ENCODE measurements at places on chromosomes 4 and X.

GRCh38 chr4:73856518-73856917 is 3.4 kb downstream of the PF4V1 start:
- no peak for DNase-seq

DNA sequence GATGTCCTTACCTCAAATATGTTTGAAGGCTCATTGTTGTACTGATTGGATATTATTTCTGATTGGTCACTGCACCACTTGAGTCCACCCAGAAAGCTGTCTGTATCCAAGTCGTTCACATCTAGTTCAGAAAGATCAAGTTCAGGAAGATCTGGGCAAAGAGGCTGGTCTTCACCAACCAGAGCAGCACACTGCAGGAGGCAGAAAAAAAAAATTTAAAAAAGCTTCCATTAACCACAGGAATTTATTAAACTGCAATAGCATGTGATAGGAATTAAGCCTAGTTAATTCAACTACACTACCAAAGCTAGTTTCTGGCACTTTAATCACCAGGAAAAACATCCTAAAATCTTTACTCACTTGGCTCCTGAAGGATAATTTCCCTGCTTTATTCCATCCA is 5.1 kb downstream of the PPARGC1A start:
- no peak for DNase-seq

- no peak for DNase-seq
Measured at GRCh38 chr4:53644607-53645006, 53.3 kb upstream of the LNX1 start.

GRCh38 chrX:120753413-120754251 is 122.0 kb downstream of the CT47B1 start:
- no peak for DNase-seq

- DNase-seq, result no peak
Measured at GRCh38 chr4:113921089-113921794, 58.2 kb downstream of the ARSJ start.

- no peak for DNase-seq
Measured at GRCh38 chr4:133145758-133146573, 3.1 kb upstream of the PCDH10 start.

GRCh38 chrX:54470054-54470760 is 25.8 kb downstream of the FGD1 start:
- no peak for DNase-seq

DNA sequence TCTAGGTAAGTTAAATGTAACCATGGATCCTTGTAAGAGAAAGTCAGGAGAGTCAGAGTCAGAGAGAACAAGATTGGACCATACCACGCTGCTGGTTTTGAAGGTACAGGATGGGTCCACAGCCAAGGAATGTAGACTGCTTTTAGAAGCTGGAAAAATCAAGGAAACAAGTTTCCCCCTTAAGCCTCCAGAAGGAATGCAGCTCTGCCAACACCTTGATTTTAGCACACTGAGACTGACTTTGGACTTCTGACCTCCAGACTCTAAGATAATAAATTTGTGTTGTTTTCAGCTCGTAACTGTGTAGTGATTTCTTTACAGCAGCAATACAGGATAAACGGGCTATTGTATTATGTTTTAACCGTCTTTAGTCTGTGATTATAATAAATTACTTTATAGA is 108.0 kb upstream of the USP38 start:
- no peak for DNase-seq

DNA sequence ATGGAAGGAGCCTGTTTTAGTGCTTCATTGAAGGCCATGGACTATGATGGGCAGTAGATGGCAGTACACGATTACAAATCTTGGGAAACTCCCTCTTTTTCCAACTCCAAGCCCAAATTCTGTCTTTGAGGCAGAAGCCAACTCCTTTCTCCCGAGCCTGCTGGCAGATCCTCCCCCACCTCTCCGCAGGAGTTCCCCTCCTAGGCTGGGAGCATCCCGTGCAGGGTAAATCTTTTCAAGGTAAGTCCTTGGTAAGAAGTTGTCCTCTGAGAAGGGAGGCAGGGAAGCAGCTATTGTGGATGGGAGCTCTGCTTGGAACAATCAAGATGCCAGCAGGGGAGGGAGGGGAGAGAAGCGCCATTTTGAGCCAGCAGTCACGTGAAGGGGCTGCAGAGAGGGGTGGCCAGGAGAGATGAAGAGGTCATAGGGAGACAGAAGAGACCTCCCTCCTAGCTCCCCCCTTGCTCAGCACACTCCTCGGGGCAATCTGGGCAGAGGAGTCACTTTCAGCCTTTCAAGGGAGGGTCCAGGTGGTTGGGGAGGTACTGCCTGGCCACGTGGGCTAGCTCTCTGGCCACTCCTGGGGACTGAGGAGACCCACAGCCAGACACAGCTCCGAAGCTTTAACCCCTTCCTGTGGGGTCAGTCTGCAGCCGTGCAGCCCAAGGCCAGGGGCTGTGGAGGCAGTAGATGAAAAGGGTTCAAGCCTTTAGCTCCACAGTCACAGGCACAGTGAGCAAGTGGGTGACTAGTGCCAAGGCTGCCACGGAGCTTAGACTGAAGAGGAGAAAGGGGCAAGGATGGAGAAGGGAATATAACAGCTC is 9.6 kb downstream of the CC2D2A start:
- no peak for DNase-seq

GRCh38 chrX:22063284-22063683 is 31.2 kb downstream of the PHEX start:
- DNase-seq, result peak; percentile 51

- no peak for DNase-seq
Measured at GRCh38 chrX:100681599-100681998, 37.6 kb downstream of the SRPX2 start.

DNA sequence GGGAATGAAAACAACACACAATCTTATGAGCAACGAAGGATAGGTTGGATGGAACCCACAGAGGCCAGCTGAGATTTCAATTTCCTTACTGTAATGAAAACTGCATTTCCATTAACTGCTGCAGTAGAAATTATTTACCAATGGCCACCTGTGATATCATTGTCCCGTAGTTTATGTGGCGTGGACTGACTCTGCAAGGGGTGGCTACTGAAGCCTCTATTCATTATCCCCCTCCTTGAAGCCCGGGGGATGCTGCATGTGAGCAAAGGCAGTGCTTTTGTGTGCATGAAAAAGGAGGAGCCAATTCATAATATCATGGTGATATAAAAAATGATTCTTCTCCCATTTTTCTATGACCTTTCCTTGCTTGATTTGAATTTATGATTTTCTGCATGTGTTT is 207.8 kb downstream of the PTTG2 start:
- no peak for DNase-seq

GRCh38 chr4:111400741-111401140 is 744.5 kb upstream of the FAM241A start:
- DNase-seq, result no peak

DNA sequence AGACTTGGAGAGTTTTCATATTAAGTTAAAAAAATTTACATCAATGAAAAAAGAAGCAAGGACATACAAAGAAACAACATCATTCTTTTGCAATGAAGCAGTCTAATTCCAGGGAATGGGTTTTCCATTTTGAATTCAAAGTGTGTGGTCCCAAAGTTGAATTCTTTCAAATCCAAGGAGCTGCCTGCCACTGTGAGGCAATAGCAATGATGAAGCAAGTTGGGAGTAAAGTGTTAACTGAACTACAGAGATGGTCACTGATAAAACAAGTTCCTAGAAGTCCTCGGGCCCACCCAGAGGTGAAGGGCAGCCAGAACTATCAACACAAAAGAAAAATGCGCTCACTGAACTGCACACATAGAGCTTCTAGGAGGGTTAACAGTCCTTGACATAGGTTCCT is 115.9 kb downstream of the RAB28 start:
- DNase-seq, result no peak

- no peak for DNase-seq
Measured at GRCh38 chrX:110258552-110258951, 59.3 kb downstream of the AMMECR1 start.

DNA sequence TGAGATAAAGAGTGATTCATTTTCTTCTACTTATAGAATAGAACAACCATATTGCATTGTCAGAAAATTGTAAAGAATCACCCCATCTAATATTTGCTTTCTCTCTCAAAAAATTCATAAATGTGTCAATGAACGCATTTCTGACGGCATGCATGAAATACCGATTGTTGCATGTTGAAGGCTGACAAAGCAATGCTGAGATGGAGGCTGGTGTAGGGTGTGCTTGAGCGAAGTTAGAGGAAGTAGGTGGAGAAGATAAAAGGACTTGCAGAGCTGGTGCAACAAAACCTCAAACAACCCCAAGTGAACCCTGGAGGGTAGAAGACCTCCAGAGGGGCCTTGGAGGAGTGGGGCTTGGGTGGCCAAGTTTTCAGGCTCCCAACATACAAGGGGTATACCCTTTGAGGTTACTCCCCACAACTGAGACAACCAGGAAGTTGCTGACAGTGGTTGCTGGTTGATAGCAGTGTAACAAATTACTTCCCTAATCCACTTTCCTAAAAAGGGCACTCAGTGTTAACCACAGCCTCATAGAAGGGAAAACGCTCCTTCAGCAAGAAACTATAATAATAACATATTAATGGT is 452.7 kb downstream of the NLGN4X start:
- no peak for DNase-seq

DNA sequence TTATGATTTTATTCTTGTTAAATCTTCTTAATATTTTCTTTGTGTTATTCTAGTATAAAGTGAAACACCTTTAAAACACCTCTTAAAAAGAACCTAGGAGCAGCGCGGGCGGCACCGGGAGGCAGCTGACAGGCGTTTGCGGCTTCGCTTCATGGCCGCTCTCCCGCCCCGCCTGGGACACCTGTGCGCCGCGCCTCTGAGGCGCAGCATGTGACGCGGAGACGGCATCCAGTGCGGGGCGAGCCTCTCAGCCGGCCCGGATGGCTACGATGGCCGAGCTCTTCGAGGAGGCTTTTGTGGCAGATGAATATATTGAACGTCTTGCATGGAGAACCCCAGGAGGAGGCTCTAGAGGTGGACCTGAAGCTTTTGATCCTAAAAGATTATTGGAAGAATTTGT is 1592.7 kb downstream of the TECRL start:
- DNase-seq, result no peak

GRCh38 chr4:53012738-53013137 is 150.6 kb downstream of the RASL11B start:
- no peak for DNase-seq

- no peak for DNase-seq
Measured at GRCh38 chr4:155005395-155006090, 202.9 kb upstream of the NPY2R start.

GRCh38 chr4:101346351-101347266 is 717 bp downstream of the PPP3CA start:
- DNase-seq, result peak; percentile 62

DNA sequence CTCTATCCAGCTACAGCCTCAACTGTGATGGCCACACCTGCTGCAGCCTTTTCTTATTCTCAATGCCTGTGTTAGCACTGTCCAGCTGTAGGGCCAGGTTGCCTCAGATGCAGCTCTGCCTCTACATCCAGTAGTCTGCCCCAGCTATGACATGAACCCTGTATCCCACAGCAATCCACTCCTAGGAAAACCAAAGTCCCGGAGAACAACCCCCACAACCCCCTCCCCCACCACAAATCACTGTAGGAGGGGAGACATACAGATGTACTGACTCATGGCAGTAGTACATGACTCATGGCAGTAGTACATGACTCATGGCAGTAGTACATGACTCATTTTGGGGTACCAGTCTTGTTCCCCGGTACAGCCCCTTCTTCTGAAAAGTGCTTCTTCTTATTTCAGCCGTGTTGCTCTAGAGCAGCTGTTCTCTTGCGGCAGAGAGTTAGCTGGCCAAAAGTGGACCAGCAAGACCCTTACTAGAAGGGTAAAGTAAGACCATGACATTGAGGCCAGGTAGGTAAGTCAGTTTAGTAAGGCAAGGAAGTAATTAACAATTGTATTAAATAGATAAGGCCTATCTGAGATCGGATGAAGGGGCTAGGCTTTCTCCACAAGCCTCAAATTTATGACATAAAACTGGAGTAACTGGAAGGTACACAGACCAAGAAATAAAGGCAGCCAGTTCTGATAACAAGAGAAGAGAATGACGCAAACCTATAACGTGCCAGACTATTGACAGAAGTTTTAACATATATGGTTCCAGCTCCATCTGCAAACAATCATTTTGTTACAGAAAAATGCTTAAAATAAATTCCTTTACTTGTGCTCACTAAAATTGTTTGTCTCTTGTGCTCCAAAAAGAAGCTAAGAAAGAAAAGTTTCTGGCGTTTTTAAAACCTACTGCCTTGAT is 221.4 kb downstream of the TACR3 start:
- DNase-seq, result no peak

GRCh38 chr4:116389139-116389538 is 696.2 kb downstream of the TRAM1L1 start:
- no peak for DNase-seq

DNA sequence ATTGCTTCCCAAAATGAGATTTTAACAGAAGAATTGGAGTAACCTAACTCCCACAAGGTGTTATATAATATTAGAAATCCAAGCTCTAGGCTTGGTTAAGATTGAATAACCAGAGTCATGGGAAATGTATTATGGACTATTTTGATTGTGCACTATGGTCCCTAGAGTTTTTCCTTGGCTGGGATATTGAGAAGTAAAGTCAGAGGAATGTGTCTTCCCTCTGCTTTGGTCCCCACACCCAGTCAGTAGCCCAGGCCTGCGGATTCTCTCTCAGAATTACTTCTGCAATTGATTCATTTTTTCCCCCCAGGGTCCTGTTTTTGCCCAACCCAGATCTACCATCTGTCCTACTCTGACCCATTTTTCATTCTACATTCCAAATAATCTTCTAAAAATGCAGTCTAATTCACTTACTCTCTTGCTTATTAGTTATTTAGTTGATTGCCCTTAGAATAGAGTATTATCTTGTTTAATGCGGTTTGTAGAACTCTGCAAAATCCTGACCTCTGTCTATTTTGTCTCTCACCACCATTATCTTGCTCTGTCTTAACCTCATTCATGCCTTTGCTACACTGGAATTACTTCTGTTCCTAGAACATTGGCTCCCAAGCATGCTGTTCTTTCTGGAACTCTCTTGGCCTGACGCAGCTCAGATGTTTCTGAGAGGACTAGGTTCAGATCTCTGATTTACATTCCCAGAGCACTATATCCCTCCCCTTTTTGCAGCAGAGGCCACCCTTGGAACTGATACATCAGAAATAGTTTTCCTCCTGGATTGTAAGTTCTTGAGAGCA is 23.6 kb downstream of the GUCY1A1 start:
- no peak for DNase-seq

GRCh38 chr4:26052663-26053541 is 138.9 kb downstream of the SMIM20 start:
- DNase-seq, result no peak

DNA sequence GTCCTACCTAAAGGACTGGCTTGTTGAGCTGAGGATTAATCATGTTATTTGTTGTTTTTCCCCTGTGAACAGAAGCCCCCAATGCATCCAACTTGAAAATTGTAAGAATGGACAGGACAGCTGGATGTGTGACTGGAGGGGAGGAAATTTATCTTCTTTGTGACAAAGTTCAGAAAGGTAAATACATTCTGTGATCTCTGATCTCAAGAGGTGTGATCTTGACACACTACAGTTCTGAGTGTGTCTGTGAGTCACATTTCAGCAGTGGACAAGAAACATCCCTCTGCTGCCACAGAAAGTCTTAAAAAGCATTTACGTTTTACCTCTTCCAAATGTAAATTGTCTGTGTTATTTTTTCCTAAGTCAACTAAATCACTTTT is 79.3 kb downstream of the NFKB1 start:
- DNase-seq, result no peak

Measured in CD4-positive, alpha-beta T cell treated with Interleukin-15 for 1 hour (primary cell).